Nephron progenitor cell (in vitro differentiated cells): ENCODE measurements at places on chromosomes 11 and 22.

- DNase-seq, result no peak
- H3K27ac ChIP-seq, result peak overlapping the region; percentile 29
- H3K27me3 ChIP-seq, result peaks cover 2% of the 10 kb centered on the region
- peaks cover 35% of the 10 kb centered on the region for H3K4me1 ChIP-seq
Observed at GRCh38 chr11:46099963-46100316, 21.3 kb downstream of the PHF21A start.

- DNase-seq, result no peak
- H3K4me1 ChIP-seq, result peaks cover 16% of the 10 kb centered on the region
- H3K27ac ChIP-seq, result peak overlapping the region; percentile 26
- H3K27me3 ChIP-seq, result peaks cover 6% of the 10 kb centered on the region
Observed at GRCh38 chr11:119081682-119082260, 2.9 kb upstream of the HMBS start.

GRCh38 chr22:47460861-47461260 lies 698.4 kb downstream of the TBC1D22A start:
- no peaks in the 10 kb centered on the region for H3K36me3 ChIP-seq
- peaks cover 6% of the 10 kb centered on the region for H3K27me3 ChIP-seq
- no peak overlapping the region for H3K27ac ChIP-seq
- H3K4me3 ChIP-seq, result no peak overlapping the region
- no peak for DNase-seq

DNA sequence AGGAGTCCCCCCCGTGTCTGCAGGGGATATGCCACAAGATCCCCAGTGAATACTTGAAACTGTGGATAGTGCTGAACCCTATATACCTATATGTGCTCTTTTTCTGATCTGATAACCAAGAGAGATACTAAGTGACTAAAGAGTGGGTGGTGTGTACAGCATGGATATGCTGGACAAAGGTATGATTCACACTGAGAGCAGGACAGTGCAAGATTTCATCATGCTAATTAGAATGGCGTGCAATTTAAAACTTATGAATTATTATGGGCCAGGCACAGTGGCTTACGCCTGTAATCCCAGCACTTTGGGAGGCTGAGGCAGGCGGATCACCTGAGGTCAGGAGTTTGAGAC lies 90.2 kb upstream of the ALKBH3 start:
- no peak overlapping the region for H3K4me3 ChIP-seq
- H3K27ac ChIP-seq, result no peak overlapping the region
- no peaks in the 10 kb centered on the region for H3K27me3 ChIP-seq
- no peak for DNase-seq
- H3K36me3 ChIP-seq, result peaks cover 65% of the 10 kb centered on the region

GRCh38 chr22:29638678-29639077 lies 35.2 kb downstream of the NF2 start:
- peaks cover 17% of the 10 kb centered on the region for H3K4me1 ChIP-seq
- peaks cover 40% of the 10 kb centered on the region for H3K36me3 ChIP-seq
- no peak overlapping the region for H3K4me3 ChIP-seq
- no peak for DNase-seq
- no peaks in the 10 kb centered on the region for H3K27me3 ChIP-seq

- H3K27ac ChIP-seq, result no peak overlapping the region
- H3K4me3 ChIP-seq, result no peak overlapping the region
- no peaks in the 10 kb centered on the region for H3K27me3 ChIP-seq
- H3K36me3 ChIP-seq, result no peaks in the 10 kb centered on the region
- peaks cover 45% of the 10 kb centered on the region for H3K4me1 ChIP-seq
- no peak for DNase-seq
Observed at GRCh38 chr11:115929618-115930129, 425.5 kb upstream of the CADM1 start.

DNA sequence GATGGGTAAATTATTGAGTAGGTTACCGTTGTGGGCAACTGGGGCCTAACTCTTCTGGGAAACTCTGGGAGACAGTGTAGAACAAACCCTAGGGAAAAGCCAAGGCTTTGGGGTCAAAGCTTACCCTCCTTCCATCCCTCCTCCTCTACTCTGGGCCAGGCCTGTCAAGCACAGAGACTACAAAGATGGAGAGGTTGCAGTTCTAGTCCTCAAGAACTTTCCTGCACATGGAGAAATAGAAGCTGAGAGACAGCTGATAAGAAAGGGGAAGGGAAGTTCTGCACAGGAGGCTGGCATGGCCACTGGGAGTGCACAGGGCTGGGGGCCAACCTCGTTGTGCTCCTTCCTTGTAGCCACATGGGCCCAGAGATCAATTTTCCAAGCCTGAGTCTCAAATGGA lies 67.2 kb upstream of the ALX4 start:
- peaks cover 19% of the 10 kb centered on the region for H3K27me3 ChIP-seq
- no peak for DNase-seq
- peaks cover 20% of the 10 kb centered on the region for H3K4me1 ChIP-seq
- no peak overlapping the region for H3K27ac ChIP-seq

- H3K4me3 ChIP-seq, result peak overlapping the region; percentile 36
- H3K36me3 ChIP-seq, result peaks cover 11% of the 10 kb centered on the region
- peaks cover 2% of the 10 kb centered on the region for H3K27me3 ChIP-seq
- DNase-seq, result peak; percentile 33
- peaks cover 82% of the 10 kb centered on the region for H3K4me1 ChIP-seq
Observed at GRCh38 chr22:35306350-35306967, 6.8 kb downstream of the TOM1 start.

- peaks cover 22% of the 10 kb centered on the region for H3K4me1 ChIP-seq
- DNase-seq, result peak; percentile 76
- peaks cover 12% of the 10 kb centered on the region for H3K36me3 ChIP-seq
- no peak overlapping the region for H3K27ac ChIP-seq
Observed at GRCh38 chr22:38097557-38098409, 12.7 kb downstream of the BAIAP2L2 start.

DNA sequence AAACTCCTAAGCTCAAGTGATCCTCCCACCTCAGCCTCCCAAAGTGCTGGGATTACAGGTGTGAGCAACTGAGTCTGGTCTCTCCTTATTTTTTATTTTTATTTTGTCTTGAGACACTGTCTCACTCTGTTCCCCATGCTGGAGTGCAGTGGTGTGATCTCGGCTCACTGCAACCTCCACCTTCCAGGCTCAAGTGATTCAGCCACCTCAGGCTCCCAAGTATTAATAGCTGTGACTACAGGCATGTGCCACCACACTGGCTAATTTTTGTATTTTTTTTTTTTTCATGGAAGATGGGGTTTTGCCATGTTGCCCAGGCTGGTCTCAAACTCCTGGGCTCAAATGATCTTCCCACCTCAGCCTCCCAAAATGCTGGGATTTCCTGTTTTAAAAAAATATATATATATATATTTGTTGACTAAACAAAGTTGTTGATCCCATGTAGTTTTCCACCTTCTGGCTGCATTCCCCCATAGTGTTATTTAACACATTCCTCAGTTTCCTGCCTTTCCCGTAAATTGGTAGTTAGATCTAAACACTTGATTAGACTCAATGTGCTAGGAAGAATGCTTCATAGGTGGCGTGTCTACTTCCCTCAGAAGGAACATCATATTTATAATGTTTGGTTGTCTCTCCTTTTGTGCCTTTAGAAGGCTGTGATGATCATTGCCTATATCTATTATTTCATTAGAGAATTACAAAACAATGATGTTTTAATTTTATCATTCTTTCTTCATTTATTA lies 38.8 kb downstream of the LRRC32 start:
- H3K4me1 ChIP-seq, result peaks cover 23% of the 10 kb centered on the region
- DNase-seq, result no peak
